T-helper 17 cell (primary cell): ENCODE measurements at places on chromosomes 13 and 19.

- no peak for DNase-seq
These were observed 3.6 kb upstream of the KLF2 start for GRCh38 chr19:16320987-16321386.

- DNase-seq: no peak
These were observed 2.3 kb downstream of the ATP13A1 start for GRCh38 chr19:19661141-19661674.

DNA sequence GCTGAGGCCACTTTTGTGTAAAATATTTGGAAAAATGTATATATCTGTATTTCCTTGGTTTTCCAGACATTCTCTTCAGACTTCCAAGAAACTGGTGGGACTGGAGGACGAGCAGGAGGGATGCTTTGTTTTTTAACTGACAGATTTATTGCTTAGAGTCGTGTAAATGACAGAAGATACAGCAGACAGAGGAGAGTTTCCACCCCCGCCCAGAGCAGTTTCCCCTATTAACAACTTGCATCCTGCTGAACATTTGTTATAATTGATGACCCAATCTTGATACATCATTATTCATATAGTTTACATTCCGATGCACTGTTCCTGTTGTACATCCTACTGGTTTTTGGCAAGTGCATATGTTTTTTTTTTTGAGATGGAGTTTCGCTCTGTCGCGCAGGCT is 7.1 kb upstream of the DOCK6 start:
- DNase-seq: no peak

DNA sequence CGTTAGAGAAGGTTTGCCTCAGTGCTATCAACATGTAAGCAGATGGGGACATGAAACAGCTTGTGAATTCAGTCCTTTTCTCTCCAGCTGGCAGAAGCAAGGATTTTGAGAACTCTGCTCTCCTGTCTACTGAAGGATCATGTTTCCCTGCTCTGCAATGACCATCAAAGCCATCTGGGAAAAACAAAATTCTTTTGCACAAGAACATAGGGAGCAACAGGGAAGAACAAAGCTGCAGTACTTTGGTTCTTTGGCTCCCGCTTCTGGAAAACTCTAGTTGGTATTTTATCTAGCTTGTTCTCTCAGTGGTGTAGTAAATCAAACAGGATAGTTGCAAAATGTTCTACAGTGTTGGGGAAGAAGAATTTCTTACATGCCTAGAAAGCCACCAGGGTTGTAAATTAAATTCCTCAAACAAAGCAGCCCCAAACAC is 270.4 kb downstream of the ENOX1 start:
- no peak for DNase-seq

DNA sequence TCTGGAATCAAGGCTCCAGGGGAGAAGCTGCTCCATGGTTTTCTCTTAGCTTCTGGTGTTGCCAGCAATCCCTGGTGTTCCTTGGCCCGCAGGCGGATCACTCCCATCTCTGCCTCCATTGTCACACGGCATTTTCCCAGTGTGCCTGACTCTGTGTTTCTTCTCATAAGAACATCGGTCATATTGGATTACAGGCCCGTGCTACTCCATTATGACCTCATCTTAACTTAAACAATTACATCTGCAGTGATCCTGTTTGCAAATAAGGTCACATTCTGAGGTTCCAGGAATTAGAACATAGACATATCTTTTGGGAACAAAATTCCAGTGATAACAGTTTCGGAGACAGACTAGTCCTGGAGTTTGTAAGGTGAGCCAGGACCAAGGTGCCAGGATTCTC is 23.5 kb upstream of the ALOX5AP start:
- no peak for DNase-seq

DNA sequence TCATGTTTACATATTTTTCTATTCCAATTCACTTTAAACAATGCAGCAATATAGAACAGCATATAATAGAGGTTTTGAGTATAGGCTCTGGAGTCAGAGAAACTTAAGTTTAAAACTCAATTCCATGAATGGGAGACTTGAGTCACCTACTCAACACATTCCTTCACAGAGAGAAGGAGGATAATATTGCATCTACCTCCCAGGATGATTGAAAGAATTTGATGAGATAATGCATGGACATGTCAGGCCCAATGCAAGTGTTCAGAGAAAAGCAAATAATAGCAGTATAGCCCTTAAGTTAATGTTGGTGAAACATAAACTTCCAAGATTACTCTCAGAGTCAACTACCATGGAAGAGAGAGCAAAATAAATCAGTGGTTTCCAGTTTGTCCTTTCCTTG is 170.2 kb downstream of the DCLK1 start:
- DNase-seq: no peak

- DNase-seq: no peak
These were observed 894.9 kb upstream of the SLC10A2 start for GRCh38 chr13:103961129-103961528.
